ENCODE measurements at places on chromosomes 3 and 15. TPM values are rescaled to one million over a fixed set of nuclear protein-coding genes. Genes with fewer than 3 reads are reported as not detected.
A peak's percentile ranks its signal among the peaks of the same experiment; 100 is the strongest.

- H3K4me3 ChIP-seq: no peak overlapping the region
- H3K4me1 ChIP-seq: no peaks in the 10 kb centered on the region
- H3K36me3 ChIP-seq: peaks cover 3% of the 10 kb centered on the region
- DNase-seq: no peak
- H3K27me3 ChIP-seq: no peaks in the 10 kb centered on the region
Measured at GRCh38 chr3:81624756-81625155, 136.7 kb downstream of the GBE1 start.

DNA sequence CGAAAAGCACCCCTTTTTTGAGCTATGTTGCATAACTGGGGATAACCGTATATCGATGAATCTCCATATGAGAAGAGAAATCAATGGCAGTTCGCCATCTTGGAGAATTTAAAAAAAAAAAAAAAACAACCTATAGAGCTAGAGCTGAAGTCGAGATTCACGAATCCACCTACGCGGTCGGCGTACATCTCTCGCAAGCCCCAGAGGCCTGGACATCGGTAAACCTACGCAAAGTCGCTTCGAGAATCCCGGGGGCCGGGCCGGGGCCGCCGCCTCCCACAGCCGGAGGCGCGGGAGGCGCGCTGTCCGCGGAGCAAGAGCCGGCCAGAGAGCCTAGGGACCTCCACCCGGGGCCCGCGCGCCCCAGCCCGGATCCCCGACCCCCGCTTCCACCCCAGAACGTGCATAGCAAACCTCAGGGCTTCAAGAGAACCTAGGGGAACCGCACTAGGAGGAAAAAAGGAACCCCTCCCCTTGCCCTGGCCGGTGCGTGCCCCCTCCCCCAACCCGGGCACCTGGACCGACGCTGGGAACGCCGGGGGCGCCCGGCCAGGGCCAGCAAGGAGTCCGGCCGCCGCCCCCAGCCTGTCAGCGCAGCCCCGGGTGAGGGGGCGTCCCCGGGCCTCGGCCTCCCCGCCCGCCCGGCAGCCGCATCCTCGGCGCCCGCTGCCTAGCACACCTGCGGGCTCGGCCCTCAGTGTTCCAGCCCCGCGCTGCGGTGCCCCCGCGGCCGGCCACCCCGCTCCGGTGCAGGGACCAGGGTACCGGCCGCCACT lies 567 bp downstream of the PFN2 start:
- peak overlapping the region; percentile 92 for H3K4me3 ChIP-seq
- peaks cover 34% of the 10 kb centered on the region for H3K4me1 ChIP-seq
- H3K36me3 ChIP-seq: peaks cover 13% of the 10 kb centered on the region

GRCh38 chr15:70569714-70570231 lies 193.6 kb downstream of the UACA start:
- 0 out of 2 replicates have a peak, but pooled peaks cover under 1% of the 10 kb centered on the region for H3K4me1 ChIP-seq
- DNase-seq: no peak
- no peak overlapping the region for H3K27ac ChIP-seq
- no peak overlapping the region for H3K4me3 ChIP-seq
- H3K36me3 ChIP-seq: no peaks in the 10 kb centered on the region
- H3K27me3 ChIP-seq: 0 out of 2 replicates have a peak, but pooled peaks cover 6% of the 10 kb centered on the region

DNA sequence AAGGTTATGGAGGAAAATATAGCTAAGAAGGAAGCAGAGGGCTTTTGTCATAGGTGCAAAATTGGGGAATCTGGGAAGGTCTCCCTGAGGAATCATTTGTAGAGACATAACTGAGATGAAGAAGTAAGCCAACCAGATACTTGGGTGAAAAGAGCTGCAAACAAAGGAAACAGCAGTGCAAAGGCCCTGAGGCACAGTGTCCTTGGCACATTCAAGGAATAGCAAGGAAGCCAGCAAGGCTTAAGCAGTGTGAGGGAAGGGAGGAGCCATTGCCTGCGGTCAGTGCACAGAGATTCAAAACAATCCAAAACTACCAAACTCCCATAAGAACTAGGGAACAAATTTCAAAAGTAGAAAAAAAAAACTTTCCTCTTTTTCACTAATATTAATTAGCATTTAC lies 88.3 kb downstream of the WDR49 start:
- H3K4me3 ChIP-seq: no peak overlapping the region
- no peaks in the 10 kb centered on the region for H3K27me3 ChIP-seq
- H3K36me3 ChIP-seq: no peaks in the 10 kb centered on the region
- H3K4me1 ChIP-seq: no peaks in the 10 kb centered on the region

Gene SLC22A13
- 0.38 TPM for total RNA-seq

Gene ALS2CL
- total RNA-seq: 3.1 TPM

All from GM23248 (cell line).